ENCODE measurements at places on chromosomes 1 and 21.

- no peak for DNase-seq
Observed at GRCh38 chr1:20928146-20928545, 141.0 kb upstream of the HP1BP3 start.

GRCh38 chr21:44927587-44928461, 7.1 kb upstream of the ITGB2 start:
- peak; percentile 86 for DNase-seq

GRCh38 chr1:56631901-56632300, 13.2 kb upstream of the PRKAA2 start:
- no peak for DNase-seq

GRCh38 chr1:187001198-187001889, 172.6 kb downstream of the PLA2G4A start:
- no peak for DNase-seq

GRCh38 chr1:245298781-245299180, 144.0 kb downstream of the KIF26B start:
- no peak for DNase-seq

DNA sequence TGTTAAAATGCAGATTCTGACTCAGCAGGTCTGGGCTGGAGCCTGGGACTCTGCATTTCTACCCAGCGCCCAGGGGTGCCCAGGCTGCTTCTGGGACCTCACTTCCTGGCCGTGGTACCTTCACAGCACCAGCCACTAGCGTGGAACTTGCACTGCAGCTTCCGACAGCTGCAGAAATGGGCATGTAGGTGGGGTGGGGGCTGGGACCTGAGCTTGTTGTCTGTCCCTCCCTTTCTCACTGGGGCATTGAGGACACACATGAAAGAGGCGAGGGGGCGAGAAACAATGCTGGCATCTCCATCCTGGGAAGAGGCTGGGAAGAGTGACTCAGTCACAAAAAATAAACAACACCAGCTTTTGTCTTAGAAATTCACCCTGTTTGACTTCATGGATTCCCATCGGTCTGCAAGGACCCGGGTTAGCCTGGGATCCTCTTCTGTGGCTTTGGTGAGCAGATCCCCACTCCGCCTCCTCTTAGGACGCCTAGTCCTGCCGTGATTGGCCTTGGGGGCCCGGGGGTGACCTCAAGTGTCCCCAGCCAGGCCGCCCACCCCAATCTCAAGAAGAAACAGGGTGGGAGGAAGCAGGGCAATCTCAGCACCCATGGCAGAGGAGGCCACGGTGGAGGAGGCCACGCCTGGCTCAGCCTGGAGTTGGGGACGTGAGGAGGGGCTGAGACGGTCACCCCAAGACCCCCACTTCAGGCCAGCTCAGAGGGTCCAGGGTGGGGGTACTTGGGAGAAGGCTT, 29.9 kb upstream of the POFUT2 start:
- peak; percentile 64 for DNase-seq

- DNase-seq = no peak
Observed at GRCh38 chr1:184160236-184160635, 108.7 kb downstream of the TSEN15 start.

- DNase-seq = no peak
Observed at GRCh38 chr1:3747903-3748302, 4.3 kb upstream of the CCDC27 start.

DNA sequence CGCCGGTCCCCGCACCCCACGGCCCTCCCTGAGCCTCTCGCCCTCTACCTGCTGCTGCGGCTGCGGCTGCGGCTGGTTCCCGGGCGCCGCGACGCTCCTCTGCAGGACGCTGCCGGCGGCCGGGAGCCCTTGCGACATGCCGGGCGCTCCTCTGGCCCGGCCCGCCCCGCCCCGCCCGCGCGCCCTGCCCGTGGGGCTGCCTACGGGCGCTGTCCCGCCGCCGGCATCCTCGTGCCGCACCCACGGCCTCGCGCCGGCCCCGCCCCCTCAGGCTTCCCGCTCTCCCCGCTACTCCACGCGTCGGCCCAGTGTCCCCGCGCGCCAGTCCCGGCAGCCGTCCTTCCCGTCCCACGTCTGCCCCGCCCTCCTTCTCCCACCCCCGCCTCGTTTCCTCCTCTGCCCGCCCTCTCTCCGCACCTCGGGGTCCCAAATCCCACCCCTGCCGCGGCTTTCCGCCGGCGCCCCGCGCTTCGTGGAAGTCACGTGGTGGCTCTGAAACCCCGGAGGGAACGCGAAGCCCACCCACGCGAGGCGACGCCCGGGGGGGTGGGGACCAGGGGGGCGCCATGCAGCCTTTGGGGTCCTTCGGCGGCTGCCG, at the start of gene BATF3:
BATF3 (minus strand) TSS at position 216 of the 598 bp plus-strand sequence; CDS start at position 138, 78 bp downstream.
- DNase-seq = peak; percentile 75

DNA sequence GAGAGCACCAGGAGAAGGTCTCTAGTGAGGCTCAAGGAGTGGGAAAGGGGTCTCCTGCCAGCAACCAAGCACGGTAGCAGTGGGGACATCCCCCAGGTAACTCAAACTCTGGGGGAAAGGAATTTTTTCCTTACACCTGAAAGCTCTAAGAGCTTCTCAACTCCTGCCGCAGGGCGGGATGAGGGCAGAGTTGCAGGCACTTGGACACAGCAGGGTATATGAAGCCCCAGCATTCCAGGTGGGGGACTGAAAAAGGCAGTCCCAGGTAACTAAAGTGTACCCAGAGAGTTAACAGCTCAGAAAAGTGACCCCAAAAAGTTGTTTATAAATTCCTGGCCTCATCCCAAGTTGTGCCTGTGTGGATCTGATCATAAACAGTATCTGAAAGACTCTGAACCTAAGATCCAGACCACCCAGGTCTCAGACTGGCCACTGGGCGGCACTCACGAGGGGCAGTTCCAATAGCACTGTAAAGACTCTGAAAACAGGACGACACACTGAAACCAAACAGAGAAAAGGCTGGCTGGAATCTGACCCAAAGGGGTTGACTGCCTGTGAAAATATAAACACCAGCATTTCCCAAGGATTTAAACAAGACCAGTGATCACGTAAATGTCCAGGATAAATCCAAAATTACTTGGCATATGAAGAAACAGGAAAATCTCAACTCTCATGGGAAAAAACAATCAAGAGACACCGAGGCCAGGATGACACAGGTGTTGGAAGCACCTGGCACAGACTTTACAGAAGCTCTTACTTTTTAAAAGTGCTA, 47.5 kb downstream of the HSF2BP start:
- DNase-seq = peak; percentile 88

- DNase-seq = peak; percentile 87
Observed at GRCh38 chr1:156838972-156839371, 19.9 kb downstream of the INSRR start.

DNA sequence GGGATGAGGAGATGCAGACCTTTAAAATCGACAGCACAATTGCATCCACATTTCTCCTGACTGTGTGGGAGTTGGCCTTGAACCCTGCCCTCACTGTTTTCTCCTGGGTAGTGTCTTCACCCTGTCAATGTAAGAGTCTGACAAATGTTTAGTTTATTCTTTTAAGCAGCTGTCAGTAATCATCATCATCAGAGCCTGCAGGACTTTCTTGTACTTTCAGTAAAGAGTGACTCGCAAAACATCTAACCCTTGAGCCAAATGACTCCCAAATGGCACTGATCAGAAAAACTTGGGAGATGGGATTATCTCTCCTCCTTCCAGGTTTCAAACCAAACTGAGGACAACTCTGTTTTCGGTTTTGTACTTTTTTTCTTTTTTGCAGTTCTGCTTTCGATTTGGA, 460.2 kb downstream of the KIF26B start:
- DNase-seq = no peak

- no peak for DNase-seq
Observed at GRCh38 chr21:43944078-43944633, 68.0 kb upstream of the TRAPPC10 start.

DNA sequence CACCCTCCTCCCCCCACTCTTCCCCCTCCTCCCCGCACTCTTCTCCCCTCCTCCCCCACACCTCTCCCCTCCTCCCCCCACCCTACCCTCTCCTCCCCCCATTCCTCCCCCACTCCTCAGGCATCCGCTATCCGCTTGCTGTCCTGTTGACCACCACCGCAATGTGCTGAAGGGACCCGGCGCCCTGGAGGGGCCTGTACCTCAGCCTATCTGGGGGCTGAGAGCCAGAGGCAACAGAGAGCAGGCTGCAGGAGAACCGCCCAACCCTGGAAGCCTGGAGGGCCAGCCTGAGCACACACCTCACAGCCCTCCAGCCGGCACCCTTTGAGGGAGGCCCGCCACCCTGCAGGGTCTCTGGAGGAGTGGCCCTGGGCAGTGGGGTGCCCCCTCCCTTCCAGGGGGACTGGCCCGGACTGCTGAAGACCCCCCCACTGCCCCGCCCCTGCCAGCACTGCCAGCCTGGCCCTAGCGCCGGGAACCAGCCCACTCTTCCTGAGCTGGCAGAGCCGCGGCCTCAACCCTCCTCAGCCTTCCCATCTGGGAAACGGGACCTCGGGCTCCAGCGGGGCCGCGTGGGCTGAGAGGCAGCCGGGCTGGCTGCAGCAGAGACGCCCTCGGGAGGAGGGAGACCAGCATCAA, 1.2 kb downstream of the C1QTNF12 start:
- no peak for DNase-seq

DNA sequence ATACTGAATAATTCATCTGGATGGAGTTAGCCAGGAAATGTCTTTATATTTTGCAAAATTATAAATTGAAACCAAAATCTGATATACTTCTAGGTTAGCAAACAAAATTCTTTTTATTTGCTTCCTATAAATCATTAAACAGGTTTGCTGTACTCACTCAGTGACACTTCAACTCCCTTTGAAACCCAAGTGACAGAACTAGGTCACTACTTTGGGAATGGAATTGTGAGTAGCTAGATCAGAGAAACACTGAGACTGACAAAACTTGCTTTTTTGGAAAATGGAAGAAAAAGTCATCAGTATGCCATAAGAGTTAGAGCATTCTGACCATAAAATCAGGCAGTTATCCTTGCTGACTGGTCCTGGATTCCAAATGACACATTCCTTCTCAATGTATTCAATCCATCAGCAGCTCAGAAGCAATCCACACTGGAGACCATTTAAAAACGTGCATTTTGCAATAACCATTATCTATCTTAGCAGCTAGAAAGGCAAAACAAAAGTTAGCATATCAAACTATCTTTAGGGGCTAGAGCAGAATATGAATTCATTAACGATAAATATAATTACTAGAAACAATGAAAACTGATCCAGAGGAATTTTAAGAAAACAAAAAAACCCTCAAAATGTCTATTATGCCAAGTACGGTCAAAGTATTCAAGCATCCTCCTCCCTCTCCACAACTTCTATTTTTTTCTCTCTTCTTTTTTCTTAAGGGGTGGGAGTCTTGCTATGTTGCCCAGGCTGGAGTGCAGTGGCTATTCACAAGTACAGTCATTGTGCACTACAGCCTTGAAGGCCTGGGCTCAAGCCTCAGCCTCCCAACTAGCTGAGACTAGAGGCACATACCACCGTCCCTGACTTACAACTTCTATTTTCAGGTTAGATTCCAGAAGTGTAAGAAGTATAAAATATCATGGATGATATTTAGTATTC, 60.1 kb downstream of the HNRNPR start:
- DNase-seq = no peak

DNA sequence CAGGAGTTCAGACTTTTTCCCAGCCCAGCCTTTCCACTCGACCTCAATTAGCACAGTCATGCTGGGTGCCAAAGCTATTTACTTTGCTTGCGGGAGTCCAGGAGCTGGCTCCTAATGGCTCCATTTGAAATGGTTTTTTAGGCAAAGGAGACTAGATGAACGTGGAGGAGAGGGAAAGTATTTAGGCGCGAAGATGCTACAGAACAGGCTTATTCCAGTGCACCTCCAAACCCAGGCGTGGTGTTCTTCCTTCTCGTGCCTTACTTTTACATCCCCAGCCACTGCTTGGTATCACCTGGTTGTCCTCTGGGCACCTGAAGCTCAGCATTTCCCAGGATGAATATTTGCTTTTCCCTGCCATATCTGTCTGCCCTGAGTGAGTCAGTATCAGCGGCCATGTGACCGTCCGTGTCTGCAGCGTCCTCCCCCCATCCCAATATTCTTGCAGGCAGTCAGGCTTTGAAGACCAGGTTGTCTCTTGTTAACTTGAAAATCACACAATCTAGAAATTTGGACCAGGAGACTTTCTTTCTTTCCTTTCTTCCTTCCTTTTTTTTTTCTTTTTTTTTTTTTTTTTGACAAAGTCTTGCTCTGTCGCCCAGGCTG, 198.5 kb downstream of the DYRK1A start:
- no peak for DNase-seq

DNA sequence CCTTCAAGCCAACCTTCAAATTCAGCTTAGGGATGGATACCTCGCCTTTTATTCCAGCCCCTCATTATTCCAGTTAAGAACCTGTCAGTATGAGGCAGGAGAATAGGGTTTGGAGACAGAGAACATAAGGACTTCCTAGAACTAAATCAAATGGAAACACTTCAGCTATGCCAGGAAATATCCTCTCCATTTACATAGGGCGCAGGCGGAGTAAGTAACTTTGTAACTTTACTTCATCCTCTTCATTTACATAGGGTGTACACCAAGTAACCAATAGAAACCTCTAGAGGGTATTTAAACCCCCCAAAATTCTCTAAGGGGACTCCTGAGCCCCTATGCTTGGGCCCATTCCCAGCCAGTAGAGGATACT, 75.4 kb upstream of the ATF3 start:
- no peak for DNase-seq

DNA sequence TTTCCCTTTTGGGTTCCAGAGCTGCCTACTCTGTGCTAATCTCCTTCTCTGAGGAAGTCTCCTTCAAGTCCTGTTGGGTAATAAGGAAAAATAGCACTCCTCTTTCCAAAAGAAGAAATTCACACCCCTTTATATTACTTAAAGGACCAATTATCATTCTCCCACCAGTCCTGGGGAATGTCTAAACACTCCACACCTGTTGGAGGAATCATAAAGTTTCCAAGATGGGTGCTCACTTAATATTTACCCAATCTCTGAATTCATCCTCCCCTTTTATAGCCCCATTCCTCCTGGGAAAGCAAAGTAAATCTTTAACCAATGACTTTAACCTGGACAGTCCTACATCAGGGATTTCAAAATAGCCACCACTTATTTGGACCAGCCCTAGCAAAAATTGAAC, 873.1 kb downstream of the KCNT2 start:
- DNase-seq = no peak

GRCh38 chr1:155253797-155254196, 1.5 kb downstream of the ENTREP3 start:
- DNase-seq = no peak

DNA sequence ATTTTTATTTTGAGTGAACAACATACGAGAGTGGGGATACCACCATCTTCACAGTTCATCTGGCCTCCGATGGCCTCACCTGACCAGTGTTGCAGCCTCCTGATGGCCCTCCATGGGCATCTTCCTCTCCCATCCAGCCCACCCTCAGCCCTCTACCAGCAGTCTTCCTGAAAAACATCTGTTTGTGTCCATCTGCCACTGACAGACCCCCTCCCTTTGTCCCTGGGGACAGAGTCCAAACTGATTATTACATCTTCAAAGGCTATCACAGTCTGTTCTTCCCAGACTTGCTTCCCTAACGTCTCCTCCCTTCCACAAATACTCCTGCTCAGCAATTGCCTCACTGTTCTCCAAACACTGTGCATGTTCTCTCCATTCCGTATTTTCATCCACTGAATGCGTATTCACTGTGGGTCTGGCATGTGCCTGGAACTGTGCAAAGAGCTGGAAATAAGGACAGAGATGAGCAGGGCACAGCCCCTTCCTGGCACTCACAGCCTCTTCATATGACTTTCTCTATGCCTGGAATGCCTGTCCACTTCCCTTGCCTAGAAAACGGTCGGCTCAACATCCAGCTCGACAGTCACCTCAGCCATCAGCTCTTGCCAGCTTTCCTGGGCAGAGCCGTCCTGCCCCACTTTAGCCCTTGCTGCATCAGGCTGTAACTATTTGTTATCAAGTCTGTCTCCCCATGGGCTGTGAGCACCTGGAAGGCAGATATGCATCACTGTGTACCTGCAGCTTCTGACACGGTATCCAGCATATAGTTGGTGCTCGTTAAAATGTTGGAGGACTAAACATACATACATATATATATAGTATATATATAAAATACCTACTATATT, 8.3 kb upstream of the ATF3 start:
- peak; percentile 36 for DNase-seq
